Right lobe of liver (tissue), 6 donors: ENCODE measurements at places on chromosomes 2 and 18.
A peak's percentile ranks its signal among the peaks of the same experiment; 100 is the strongest.

GRCh38 chr2:207223051-207223450 is 57.3 kb upstream of the KLF7 start:
- no peak for DNase-seq

- no peak for DNase-seq
These were observed 339.6 kb upstream of the DCC start for GRCh38 chr18:52000435-52000834.

DNA sequence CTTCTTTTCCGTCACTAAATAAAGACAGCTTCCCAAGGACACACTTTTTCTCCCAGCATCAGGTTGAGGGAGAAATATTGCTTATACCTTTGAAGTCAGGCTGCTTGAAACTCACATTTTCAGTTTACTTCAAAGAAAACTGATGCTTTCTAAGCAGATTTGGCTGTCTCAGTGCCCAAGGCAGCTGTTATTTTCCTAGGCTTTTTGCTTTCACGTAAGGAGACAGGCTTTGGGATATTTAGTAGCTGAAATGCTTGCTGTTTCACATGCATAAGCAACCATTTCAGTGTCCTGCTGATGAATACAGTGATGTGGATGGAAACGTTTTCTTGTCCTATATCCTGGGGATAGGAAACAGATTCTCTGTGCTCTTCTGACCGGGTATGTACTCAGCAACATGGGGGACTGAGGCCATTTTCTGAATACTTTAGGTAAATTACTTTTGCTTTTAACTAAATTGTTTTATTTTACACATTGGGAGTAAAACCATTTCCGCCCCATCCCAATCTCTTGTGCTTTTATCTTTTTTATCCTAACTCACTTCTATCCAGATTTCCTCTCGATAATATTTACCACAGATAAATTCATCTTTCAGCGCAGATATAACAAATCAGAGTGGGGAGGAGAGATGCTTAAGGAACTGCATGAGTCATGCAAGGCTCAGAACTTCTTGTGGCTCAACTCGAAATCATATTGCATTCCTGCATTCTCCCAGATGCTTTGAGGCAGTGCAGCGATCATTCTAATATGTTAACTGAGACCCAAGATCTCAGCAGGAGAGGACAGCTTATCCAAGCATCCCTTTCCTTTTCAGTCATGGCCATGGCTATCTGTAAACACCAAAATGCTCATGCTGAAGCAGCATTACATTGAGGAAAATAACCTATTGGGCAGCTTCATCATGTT is 22.2 kb downstream of the GALR1 start:
- no peak for DNase-seq

DNA sequence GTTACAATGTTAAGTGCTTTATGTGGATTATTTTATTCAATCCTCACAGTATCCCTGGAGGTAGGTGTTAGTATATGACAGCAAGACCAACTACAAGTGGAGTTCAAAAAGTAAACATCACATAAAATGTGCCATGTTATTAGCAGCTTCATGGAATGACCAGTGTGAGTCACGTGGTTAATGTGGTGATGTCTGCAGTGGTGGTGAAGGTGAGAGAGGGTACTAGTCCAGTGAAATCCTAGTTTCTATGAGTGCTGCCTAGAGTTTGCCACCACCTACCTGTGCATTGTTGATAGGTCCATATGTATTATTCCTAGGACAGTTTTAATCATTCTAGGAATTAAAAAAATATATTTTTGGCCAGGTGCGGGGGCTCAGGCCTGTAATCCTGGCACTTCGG is 865.2 kb upstream of the DDX18 start:
- no peak for DNase-seq

DNA sequence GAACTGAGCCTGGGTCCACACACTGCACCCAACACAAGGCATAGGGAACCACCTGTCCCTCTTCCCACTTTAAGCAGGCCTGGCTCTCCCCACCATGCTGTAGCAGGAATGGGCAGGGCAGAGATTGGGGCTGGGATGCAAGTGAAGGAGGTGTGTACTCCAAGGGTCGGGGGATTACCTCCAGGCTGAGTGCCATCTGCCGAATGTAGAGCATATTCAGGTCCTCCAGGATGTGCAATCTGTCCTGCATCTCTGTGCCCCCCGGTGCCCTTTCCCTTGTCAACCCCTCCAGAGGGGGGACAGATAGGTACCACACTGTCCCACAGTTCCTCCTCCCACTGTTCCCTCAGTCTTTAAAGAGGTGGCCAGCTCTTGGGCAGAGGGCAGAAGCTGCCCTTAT is 2.4 kb downstream of the RTKN start:
- DNase-seq = peak; percentile 41

DNA sequence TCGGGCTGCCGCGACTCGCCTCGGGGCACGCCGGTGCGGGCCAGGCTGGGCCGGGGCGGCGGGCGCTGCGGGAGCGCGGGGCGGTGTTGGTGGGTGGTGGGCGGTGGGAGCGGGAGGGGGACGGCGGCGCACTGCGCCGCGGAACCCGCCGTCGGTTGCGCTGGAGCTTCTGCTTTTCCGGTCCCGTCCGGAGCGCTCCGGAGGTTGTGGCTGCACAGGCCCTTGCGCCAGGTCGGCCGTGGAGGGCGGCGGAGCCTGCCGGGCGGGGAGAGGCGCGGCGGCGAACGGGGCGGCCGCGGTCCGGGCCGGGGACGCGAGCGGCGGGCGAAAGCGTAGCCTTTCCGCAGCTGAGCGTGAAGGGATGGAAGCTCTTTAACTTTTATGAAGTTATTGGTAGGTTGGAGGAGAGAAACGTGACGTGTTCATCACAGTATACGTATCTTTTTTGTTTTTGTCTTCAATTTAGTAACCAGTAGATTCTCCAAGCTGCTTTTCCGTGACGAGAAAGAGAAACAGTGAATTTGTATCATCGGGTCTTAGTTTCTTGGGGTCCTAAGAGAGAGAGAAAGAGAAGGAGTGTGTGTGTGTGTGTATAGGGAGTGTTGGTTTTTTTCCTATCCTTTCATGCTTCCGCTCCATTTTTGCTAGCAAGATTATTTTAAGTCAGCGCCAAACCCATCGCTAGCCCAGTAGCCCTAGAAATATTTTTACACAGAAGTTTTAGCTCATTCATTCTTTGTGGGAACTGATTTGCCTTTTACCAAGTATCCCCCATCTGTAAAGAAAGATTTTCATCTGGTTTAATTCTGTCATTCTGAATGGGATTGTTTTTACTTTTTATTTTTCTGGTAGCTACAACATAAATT is 535 bp downstream of the ATG4B start:
- no peak for DNase-seq

- DNase-seq = no peak
These were observed 69.3 kb downstream of the MBP start for GRCh38 chr18:77063260-77063659.

- DNase-seq = no peak
These were observed 300.0 kb downstream of the GBX2 start for GRCh38 chr2:235868224-235868623.

GRCh38 chr2:96088340-96089335 is 27.7 kb downstream of the ADRA2B start:
- DNase-seq = no peak

GRCh38 chr2:176642074-176642473 is 372.8 kb downstream of the MTX2 start:
- DNase-seq = no peak

- no peak for DNase-seq
These were observed 12.9 kb upstream of the INPP5D start for GRCh38 chr2:233047206-233047605.

DNA sequence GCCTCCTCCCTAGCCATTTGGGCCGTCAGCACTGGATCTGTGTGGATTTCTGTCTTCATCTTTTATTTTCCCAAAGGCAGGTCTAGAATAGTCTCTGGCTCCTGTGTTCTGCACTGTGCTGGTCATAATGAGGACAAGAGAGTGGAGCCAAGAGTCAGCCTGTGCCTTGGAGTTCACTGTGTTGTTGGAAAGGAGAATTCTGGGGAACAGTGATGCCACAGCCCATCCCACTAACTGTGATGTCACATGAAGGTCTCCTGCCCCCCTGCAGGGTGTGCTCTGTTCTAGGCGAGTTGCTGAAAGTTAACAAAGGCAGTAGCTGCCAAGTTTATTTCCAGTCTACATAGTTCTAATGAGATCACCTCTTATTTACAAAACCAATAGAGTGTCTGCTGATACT is 248.5 kb downstream of the TPGS2 start:
- DNase-seq = no peak

DNA sequence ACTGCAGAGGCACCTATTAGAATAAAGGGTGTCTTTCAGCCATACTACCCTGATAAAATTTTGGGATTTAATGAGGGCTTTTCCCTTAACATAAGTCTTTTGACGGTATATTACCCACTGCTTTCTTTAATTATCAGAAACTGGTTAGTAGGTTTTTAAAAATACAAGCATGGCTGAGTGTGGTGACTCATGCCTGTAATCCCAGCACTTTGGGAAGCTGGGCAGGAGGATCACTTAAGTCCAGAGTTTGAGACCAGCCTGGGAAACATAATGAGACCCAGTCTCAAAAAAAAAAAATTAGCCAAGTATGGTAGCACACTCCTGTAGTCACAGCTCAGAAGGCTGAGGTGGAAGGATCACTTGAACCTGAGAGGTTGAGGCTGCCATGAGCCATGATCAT is 16.1 kb downstream of the CPSF3 start:
- DNase-seq = no peak

- no peak for DNase-seq
These were observed 176.4 kb downstream of the AGAP1 start for GRCh38 chr2:235669983-235670962.

DNA sequence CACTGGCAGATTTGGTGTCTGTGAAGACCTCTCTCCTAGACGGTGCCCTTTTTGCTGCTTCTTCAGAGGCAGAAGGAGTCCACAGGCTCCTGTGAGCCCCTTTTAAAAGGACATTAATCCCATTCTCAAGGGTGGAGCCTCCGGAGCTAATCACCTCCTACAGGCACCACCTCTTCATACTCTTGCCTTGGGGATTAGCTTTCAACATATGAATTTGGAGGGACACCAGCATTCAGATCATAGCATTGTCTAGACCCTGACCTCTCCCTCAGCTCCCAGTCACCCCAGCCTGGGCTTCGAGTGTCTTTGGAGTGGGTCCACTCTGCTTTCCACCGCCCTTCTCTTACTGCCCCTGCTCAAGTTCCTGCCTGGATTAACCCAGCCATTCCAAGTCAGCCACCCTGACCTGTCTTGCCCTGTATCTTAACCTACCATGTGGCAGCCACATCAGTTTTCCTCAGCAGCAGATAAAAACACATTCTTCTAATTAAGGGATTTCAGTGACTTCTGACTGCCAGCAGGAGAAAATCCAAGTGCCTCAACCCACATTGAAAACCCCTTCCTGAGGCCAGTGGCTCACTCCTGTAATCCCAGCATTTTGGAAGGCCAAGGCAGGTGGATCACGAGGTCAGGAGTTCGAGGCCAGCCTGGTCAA is 6.1 kb upstream of the NCL start:
- no peak for DNase-seq

GRCh38 chr2:112958428-112959108 is 19.2 kb upstream of the IL36G start:
- no peak for DNase-seq

DNA sequence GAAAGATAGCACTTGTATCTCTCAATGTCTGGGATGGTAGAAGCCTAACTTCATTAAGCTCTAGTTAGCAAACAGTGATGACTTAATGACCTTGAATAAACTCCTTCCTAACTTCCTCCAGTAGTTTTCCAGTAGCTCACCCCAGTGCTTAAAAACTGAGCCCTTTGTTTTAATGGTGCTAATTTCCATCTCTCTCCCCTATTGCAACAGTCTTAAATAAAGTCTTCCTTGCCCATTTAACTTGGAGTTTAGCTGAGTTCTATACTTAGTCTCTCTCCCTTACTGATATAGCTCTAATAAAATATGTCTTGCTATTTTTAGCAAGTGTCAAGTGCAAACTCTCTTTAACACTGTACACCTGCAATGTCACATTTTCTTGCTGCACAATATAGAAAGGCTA is 267.0 kb downstream of the CCDC85A start:
- no peak for DNase-seq

GRCh38 chr2:30613001-30613400 is 166.0 kb downstream of the LCLAT1 start:
- no peak for DNase-seq

DNA sequence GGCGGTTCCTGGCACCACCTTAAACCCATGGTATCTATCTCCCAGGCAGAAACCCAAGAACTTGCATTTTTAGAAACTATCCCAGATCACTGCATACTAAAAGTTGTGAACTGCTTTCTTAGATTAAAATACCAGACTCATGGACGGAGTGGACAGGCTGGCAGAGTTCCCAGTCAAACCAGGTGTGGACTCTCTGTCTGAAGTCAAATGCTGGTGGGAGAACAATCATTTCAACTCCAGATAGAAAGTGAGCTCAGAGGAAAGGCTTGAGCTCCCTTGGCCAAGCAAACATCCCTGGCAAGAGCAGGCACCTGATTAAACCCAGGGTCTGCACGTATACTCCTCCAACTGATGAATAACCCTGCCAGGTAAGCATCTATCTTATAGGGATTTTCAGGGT is 19.5 kb downstream of the NXPH2 start:
- DNase-seq = no peak

DNA sequence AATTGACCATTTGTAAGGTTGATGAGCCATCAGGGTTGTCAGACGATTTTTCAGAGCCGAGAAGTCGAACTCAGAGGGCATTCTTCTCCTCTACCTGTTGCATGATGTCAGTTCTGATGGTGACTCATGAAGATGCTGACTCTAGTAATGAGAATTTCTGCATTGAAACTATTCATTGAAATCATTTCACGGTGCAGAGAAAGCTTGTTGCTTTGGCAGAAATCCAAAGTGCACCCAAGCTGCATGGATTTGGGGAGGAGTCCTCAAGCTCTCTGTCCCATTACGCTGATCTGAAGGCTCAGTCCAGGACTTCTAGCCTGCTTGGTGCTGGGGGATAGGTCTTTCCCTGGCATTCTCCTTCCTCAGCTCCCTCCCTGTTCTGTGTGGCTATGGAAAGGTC is 125.7 kb upstream of the PXDN start:
- DNase-seq = no peak

DNA sequence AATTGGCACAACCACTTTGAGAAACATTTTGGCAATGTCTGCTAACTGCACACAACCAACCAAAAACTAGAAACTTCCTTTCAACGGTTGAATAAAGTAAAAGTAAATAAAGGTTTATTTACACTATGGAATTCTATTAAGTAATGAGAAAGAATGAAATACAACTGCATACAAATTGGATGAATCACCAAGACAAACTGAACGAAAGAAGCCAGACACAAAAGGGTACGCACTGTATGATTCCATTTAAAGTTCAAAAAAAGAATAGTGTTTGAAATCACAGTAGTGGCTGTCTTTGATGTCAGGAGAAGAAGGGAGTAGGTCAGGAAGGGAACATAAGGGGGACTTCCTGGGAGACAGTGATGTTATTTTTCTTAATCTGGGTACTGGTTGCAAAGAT is 46.5 kb upstream of the SULT1C3 start:
- DNase-seq = no peak
